ENCODE measurements at places on chromosomes 2 and 18.

- DNase-seq = peak; percentile 41
These were observed 44.5 kb downstream of the PKP4 start for GRCh38 chr2:158501301-158501700.

DNA sequence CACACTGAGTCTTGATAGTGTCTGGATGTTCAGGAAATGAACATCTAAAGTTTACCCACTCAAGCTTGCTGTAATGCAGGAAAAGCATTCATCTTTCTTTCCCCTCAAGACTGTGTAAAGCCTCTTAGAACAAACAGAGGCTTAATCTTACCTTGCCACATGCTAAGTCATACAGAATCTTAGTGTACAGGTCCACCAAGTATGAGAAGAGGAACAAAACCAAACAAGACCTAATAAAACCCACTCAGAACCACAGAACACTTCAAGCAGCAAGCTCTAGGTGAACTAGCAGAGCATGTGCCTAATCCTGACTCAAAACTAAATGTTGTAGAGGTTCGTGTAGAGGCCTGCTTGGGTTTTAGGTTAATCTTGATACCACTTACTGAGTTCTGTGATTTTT lies 97.6 kb downstream of the SPTBN1 start:
- no peak for DNase-seq

DNA sequence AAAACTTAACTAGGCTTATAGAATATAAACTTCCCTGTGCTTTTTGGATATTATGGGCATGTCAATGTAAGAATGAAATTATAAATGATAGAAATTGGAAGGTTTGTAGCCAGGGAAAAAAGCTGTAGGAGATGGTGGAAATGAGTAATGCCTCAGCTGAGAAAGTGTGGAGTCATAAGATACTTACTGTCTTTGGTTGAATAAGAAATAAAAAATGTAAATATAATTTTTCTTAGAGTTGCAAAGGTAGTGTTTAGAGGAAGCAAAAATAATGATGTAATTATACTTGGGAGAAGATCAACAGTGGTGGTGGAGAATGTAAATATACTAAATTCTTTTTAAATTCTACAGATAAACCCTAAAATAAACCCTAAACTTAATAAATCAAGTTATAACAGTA lies 26.2 kb upstream of the RND3 start:
- no peak for DNase-seq

DNA sequence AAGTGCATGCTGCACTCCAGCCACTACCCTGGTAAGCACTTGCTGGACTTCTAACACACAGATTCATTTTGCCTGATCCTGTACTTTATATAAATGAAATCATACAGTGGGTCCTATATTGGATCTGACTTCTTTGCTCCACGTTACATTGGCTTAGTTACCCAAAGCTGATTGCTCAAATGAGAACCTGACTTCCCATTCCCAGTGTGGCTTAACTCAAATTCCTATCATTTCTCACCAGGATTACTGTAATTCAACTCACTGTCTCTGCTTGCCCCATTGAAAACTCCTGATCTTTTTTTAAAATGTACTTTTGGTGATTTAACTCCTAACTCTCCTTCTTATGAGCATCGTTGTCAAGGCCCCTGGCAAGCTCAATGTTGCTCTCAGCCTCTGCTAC lies 1.4 kb downstream of the RSAD2 start:
- DNase-seq = no peak

- no peak for DNase-seq
These were observed 77.8 kb downstream of the ANTXR1 start for GRCh38 chr2:69090820-69091219.

DNA sequence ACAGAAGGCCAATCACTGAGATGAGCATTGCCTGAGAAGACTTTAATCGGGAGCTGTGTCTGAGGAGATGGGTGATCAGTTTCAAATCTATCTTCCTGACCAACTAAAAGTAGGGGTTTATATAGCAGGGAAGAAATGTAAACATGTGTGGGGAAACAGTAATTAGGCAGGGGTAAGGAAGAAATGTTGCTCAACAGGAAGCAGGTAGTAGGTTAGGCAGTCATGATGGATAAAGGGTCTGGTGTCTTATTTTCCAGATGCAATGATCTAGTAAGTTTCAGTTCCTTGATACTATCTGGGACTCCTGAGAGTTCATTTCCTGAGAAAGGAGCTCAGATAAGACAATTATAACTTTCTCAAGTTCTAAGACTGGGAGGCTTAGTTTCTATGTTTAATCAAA lies 33.8 kb upstream of the DNAJC10 start:
- DNase-seq = no peak

- DNase-seq = no peak
These were observed 1279.7 kb upstream of the ZEB2 start for GRCh38 chr2:145799595-145800108.

DNA sequence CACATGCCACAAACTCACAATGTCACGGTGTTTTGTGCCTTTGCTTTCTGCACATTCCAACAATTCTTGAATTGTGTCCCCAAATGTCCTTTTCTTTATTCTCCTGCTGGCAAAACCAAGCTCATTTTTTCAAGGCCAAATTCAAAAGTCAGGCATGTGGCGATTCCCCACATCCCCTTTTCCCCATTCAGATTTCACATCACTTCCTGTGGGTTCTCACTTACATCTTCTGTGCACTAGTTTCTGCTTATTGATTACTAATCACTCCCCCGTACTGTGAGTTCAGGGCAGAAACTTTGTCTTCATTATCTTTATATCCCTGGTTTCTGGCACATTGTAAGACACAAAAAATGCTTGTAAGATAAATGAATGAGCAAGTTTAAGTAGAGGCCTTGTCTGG lies 69.2 kb downstream of the AP1S3 start:
- DNase-seq = no peak

- no peak for DNase-seq
These were observed 138.6 kb upstream of the MSH6 start for GRCh38 chr2:47644351-47644750.

DNA sequence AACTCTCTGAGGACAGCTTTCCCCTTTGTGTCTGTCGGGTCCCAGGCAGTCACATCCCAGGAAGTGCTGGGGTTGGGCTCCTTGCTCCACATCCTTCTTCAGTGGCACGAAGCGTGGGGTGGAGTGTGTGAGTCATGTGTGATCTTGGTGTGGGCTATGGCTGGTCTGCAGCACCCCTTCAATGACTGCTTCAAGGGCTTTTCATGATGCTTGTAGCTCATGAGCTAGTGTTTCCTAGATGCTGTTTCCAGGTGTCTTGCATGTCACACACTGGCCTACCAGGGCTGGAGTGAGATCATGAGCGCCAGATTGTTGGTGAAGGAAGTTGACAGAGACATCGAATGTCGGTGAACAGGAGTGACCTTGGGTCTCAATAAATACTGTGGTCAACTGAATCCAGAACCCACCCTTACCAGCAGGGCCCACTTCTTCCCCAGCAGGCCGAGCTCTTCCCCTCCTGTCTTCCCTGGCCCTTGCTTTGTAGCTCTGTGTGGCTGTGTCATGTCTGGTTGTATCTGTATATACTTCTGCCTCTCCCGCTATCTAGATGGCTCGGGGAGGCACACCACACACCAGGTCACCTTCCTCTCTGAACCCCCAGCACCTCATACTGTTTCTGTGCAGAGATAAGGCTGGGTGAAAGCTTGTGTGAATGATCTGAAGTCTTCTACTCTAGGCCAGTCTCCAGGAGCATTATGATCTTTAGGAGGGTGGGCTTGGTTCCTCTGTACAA lies 3.8 kb downstream of the C2orf92 start:
- no peak for DNase-seq

DNA sequence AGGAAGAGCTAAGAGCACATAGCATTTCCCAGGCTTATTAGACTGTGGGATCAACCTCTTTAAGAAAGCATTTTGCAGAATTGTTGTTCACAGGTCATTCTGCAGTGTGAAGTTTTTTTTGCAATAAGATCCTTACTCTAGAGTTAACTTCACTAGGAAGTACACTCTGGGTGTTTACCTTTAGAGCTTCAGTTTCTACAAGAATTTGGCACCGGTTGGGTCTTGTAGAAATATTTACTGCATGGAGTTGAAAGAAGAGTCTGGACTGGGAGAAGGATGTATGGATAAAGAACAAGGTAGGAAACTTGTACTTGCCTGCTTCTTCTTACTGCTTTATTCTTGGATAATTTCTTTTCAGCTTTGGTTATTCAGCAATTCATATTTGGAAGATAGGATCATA lies 944.9 kb upstream of the GYPC start:
- no peak for DNase-seq

GRCh38 chr2:85823951-85824350 lies 64.8 kb downstream of the ST3GAL5 start:
- DNase-seq = peak; percentile 56

DNA sequence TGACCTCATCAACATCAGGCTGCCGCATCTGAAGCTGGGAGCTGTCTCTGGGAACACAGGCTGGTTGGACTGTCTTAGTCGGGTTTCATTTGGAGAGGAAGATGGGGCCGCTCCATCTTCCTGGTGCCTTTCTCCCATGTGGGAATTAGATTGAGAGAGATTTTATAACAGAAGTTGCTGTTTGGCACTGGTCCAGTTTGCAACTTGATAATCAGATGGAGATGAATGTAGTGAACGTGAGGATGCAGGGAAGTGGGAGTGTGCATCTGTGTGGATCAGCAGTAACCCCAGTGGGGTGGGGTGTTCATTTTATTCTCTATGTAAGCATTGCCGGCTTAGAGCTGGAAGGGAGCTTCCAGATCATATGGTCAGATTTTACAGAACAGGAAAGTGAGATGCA lies 250.9 kb downstream of the DCDC2C start:
- no peak for DNase-seq

DNA sequence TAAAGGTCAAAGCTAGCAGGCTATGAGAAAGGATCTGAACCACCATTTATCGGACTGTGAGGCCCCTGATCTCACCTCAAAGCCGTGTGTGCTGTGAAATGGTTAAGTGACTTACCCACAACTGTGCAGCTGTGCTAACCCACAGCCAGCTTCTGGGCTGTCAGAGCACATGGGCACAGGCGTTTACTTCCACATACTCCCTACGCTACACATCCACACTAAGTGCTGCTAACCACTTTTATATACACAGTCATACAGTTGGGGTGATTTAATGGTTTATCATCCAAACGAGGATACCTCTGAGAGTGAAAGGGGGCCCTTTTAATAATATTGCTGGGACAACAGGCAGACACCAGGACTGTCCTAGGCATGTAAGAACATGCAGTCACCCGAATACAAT lies 37.3 kb downstream of the CYRIA start:
- no peak for DNase-seq

GRCh38 chr2:188811522-188811921 lies 162.7 kb upstream of the COL3A1 start:
- DNase-seq = no peak

DNA sequence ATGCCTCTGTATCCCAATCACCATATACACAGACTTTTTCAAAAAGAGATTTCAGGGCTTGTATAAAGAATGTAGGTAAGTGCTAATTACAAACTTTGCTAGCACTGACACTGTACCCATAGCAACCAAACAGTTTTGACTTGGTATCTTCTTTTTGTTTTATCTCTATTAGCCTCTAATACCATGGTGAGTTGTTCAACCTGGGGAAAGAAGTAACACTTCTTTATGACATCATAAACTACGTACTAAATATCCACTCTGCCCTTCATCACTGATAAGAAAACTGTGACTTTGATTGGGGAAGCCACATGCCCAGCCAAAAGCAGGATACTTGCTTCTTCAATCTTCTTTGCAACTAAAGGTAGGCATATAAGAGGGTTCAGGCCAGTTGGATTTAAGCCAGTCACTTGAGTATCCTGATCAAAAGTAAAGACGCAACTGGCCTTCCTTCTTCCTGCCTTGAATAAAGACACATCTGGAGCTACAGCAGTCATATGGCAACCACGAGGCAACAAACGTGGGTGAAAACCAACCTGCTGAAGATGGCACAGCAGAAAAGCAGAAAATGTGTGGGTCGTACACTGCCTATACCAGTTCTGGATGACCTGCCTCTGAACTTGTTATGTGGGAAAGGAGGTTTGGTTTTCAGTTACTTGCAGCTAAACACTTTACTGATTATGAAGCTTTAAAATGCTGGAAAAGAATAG lies 16.4 kb downstream of the THADA start:
- DNase-seq = peak; percentile 50

- no peak for DNase-seq
These were observed 549.9 kb upstream of the ACVR2A start for GRCh38 chr2:147294825-147295392.

Data from activated CD4-positive, alpha-beta T cell treated with anti-CD3 and anti-CD28 coated beads, Interleukin-2, amount 10 ng/mL, durations not matched to agents 24 days and 14 days (primary cell).